ENCODE measurements at places on chromosomes 13 and 19. TPM values are rescaled to one million over a fixed set of nuclear protein-coding genes. Genes with fewer than 3 reads are reported as not detected.

The IQCN gene
- total RNA-seq: 5.0 TPM

The TNFSF9 gene
- total RNA-seq: 2.6 TPM

The SIGLEC11 gene
- total RNA-seq: not detected

The ADAMTSL5 gene
- total RNA-seq: 2.1 TPM

The MEGF8 gene
- total RNA-seq: 8.5 TPM

The BCAM gene
- total RNA-seq: not detected

The ZNF350 gene
- 24.0 TPM for total RNA-seq

The NOVA2 gene
- not detected for total RNA-seq

The C19orf12 gene
- 31.8 TPM for total RNA-seq

GRCh38 chr19:35642312-35642711, 767 bp downstream of the ETV2 start:
- DNase-seq: no peak
- H3K27me3 ChIP-seq: no peaks in the 10 kb centered on the region
- peaks cover 33% of the 10 kb centered on the region for H3K4me1 ChIP-seq
- peaks cover 5% of the 10 kb centered on the region for H3K36me3 ChIP-seq

GRCh38 chr13:70523622-70524021, 415.4 kb upstream of the KLHL1 start:
- H3K4me3 ChIP-seq: no peak overlapping the region
- no peak overlapping the region for H3K27ac ChIP-seq
- H3K4me1 ChIP-seq: no peaks in the 10 kb centered on the region
- H3K36me3 ChIP-seq: no peaks in the 10 kb centered on the region

GRCh38 chr13:71866335-71867130, 471 bp downstream of the DACH1 start:
- peak overlapping the region; percentile 76 for H3K4me3 ChIP-seq
- H3K27me3 ChIP-seq: peaks cover 70% of the 10 kb centered on the region
- peaks cover 4% of the 10 kb centered on the region for H3K36me3 ChIP-seq
- peak; percentile 54 for DNase-seq

DNA sequence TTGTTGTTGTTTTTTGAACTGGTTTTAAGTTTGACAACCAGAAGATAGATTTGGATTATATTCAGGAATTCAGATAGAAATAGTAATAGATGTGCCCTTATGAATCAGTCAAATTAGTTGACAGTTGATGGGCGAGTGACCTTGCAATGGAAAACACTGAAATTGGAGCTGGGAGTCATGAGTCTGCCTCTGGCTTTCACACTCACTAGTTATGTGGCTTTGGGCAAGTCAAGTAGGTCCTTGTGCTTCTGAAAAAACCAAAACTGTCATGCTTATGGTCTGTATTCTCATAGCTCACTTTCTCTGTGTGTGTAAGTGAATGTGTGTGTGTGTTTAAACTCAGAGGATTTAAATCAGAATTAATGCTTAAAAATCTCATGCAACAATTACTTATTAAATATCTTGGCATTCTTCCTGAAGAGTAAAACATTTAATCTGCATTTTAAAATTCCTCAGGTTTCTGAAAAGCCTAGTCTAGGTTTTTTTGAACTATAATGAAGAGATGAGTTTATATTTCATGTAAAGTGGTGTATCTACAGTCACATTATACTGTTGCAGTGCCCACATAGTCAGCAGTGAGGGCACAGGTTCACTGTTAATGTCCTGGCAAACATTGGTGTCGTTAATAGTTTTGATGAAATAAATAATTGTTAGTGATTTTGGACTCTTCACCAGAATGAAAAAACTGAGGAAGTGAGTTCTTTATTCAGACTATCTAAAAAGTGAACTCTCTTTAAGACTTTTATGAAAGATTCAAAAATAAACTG, 32.5 kb downstream of the UCHL3 start:
- DNase-seq: no peak
- peaks cover 36% of the 10 kb centered on the region for H3K36me3 ChIP-seq
- peaks cover 1% of the 10 kb centered on the region for H3K4me1 ChIP-seq
- no peak overlapping the region for H3K27ac ChIP-seq
- H3K4me3 ChIP-seq: no peak overlapping the region
- H3K27me3 ChIP-seq: no peaks in the 10 kb centered on the region

DNA sequence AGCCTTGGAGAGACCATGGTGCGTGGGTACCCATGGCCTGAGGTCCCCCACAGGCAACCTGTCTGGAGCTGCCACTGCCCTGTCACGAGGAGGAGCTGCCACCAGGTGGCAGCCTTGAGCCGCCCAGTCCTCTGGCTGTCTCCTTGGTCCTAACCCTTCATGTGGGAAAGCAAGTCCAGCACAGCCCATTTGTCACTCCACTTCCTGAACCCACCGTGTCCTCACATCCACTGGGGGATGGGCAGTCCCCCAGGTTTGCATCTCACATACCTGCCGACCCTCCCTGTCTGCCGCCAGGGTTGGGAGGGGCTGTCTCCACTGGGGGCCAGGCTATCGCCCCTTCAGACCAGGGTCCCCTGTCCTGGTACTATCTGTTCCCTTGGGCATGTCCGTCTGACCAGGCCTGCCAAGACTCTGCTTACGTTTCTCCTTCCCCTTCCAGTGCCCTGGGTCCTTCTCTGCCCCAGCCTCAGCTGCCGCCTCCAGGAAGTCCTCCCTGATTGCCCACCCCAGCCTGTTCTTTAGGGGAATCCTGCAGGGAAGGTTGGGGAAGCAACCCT, 4.5 kb downstream of the FAM174C start:
- peaks cover 14% of the 10 kb centered on the region for H3K4me1 ChIP-seq
- peaks cover 13% of the 10 kb centered on the region for H3K27me3 ChIP-seq

- H3K4me3 ChIP-seq: peak overlapping the region; percentile 86
- H3K27ac ChIP-seq: peak overlapping the region; percentile 86
- peaks cover 5% of the 10 kb centered on the region for H3K36me3 ChIP-seq
- DNase-seq: no peak
- H3K27me3 ChIP-seq: no peaks in the 10 kb centered on the region
- H3K4me1 ChIP-seq: peaks cover 21% of the 10 kb centered on the region
Observed at GRCh38 chr19:13119627-13120026, 1.6 kb downstream of the NACC1 start.

- no peaks in the 10 kb centered on the region for H3K4me1 ChIP-seq
- no peaks in the 10 kb centered on the region for H3K27me3 ChIP-seq
- H3K27ac ChIP-seq: no peak overlapping the region
- H3K4me3 ChIP-seq: no peak overlapping the region
Observed at GRCh38 chr13:102028206-102028605, 373.6 kb downstream of the FGF14 start.

DNA sequence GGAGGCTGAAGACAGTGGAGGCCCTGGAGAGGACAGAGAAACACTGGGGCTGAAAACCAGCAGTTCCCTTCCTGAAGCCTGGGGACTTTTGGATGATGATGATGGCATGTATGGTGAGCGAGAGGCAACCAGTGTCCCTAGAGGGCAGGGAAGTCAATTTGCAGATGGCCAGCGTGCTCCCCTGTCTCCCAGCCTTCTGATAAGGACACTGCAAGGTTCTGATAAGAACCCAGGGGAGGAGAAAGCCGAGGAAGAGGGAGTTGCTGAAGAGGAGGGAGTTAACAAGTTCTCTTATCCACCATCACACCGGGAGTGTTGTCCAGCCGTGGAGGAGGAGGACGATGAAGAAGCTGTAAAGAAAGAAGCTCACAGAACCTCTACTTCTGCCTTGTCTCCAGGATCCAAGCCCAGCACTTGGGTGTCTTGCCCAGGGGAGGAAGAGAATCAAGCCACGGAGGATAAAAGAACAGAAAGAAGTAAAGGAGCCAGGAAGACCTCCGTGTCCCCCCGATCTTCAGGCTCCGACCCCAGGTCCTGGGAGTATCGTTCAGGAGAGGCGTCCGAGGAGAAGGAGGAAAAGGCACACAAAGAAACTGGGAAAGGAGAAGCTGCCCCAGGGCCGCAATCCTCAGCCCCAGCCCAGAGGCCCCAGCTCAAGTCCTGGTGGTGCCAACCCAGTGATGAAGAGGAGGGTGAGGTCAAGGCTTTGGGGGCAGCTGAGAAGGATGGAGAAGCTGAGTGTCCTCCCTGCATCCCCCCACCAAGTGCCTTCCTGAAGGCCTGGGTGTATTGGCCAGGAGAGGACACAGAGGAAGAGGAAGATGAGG, 1.5 kb downstream of the PPP1R15A start:
- H3K36me3 ChIP-seq: peaks cover 42% of the 10 kb centered on the region
- peak overlapping the region; percentile 94 for H3K4me3 ChIP-seq
- peaks cover 41% of the 10 kb centered on the region for H3K4me1 ChIP-seq
- no peak for DNase-seq
- H3K27me3 ChIP-seq: no peaks in the 10 kb centered on the region
- H3K27ac ChIP-seq: peak overlapping the region; percentile 98

GRCh38 chr19:17488593-17489391, 18.5 kb downstream of the SLC27A1 start:
- H3K4me3 ChIP-seq: peak overlapping the region; percentile 64
- H3K27me3 ChIP-seq: no peaks in the 10 kb centered on the region
- H3K27ac ChIP-seq: peak overlapping the region; percentile 81
- peak; percentile 72 for DNase-seq
- H3K4me1 ChIP-seq: peaks cover 40% of the 10 kb centered on the region

GRCh38 chr19:14031719-14032480, at the start of gene IL27RA:
TSS of gene IL27RA (plus strand) at chr19:14031762. CDS start at chr19:14031873, 111 bp downstream.
- H3K4me3 ChIP-seq: peak within 1 kb of the TSS; percentile 97
- H3K4me1 ChIP-seq: peaks cover 15% of the 10 kb centered on the region
- peak within 1 kb of the TSS; percentile 97 for H3K27ac ChIP-seq

GRCh38 chr19:1386945-1387683, 3.4 kb downstream of the NDUFS7 start:
- H3K4me3 ChIP-seq: no peak overlapping the region
- H3K27me3 ChIP-seq: peaks cover 2% of the 10 kb centered on the region
- no peak for DNase-seq
- H3K36me3 ChIP-seq: peaks cover 10% of the 10 kb centered on the region
- H3K27ac ChIP-seq: no peak overlapping the region

- H3K4me1 ChIP-seq: no peaks in the 10 kb centered on the region
- peaks cover 2% of the 10 kb centered on the region for H3K36me3 ChIP-seq
- no peaks in the 10 kb centered on the region for H3K27me3 ChIP-seq
- H3K27ac ChIP-seq: no peak overlapping the region
- no peak overlapping the region for H3K4me3 ChIP-seq
- DNase-seq: no peak
Observed at GRCh38 chr13:18236528-18236815, 945.2 kb downstream of the TUBA3C start.

DNA sequence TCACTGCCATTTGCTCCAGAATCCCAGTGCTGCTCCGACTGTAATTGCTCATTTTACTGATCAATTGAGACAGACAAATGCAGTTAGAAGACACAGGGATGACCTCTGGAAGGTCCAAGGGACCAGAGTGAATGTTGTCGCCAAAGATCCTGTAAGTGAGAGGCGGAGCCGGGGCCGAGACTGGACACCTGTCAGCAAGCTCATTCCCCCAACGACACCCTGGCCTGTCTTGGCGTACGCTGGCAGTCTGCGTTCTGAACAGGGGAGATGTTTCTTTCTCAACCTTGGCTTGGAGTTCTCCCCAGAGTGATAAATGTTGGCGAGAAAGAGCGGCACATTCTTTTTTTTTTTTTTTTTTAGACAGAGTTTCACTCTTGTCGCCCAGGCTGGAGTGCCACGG, 24.2 kb downstream of the GADD45B start:
- H3K4me1 ChIP-seq: peaks cover 20% of the 10 kb centered on the region
- no peak for DNase-seq
- H3K4me3 ChIP-seq: no peak overlapping the region
- H3K27me3 ChIP-seq: no peaks in the 10 kb centered on the region
- no peaks in the 10 kb centered on the region for H3K36me3 ChIP-seq

DNA sequence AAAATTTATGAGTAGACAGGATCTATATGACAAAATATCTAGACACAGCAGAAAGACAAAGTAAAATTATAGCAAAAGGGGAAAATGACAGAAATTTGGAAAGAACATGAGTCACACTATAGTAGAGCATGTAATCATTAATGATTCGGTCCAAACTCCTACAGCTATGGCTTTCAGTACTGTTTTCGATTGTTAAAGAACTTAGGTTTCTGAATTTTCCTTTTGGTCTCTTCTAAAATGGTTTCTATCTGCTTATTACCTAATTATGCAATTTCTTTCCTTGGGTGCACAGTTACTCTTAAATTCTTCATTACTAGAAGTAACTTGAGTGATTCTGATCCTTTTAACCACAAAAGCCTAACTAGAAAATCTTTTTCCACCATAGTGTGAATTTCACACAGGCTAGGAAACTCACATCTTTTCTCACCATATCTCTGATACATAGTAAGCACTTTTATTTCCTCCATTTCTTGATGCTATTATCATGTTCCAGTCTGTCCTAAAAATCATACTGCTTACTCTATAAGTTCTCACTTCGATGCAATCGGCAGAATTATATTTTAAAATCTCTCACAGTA, 1101.4 kb downstream of the PCDH9 start:
- no peak overlapping the region for H3K27ac ChIP-seq
- no peak overlapping the region for H3K4me3 ChIP-seq

GRCh38 chr19:52621376-52621775, 16.8 kb downstream of the ZNF83 start:
- H3K4me1 ChIP-seq: peaks cover 14% of the 10 kb centered on the region
- H3K36me3 ChIP-seq: peaks cover 34% of the 10 kb centered on the region
- peak overlapping the region; percentile 57 for H3K27ac ChIP-seq

Data from activated naive CD8-positive, alpha-beta T cell treated with anti-CD3 and anti-CD28 coated beads, Interleukin-2, amount 10 ng/mL, durations not matched to agents 7 days and 5 days (primary cell).